OCI-LY7 (cell line): ENCODE measurements at places on chromosomes 2 and 18. TPM values are rescaled to one million over a fixed set of nuclear protein-coding genes. Genes with fewer than 3 reads are reported as not detected.

Gene SCYGR3
- not detected in 2 replicates for total RNA-seq

Gene CWC22
- 20.0 and 22.2 TPM in 2 replicates for total RNA-seq

Gene SLC5A7
- not detected in 2 replicates for total RNA-seq

Gene DYNAP
- total RNA-seq: not detected in 2 replicates

Gene OSR1
- not detected in 2 replicates for total RNA-seq

Gene ST8SIA3
- total RNA-seq: not detected in 2 replicates

Gene SPDYA
- total RNA-seq: 1.2 and 1.7 TPM in 2 replicates

Gene FER1L5
- not detected in 2 replicates for total RNA-seq
